ENCODE measurements at places on chromosomes 4 and X.

- no peak for DNase-seq
Measured at GRCh38 chr4:86302251-86302650, 57.6 kb downstream of the MAPK10 start.

DNA sequence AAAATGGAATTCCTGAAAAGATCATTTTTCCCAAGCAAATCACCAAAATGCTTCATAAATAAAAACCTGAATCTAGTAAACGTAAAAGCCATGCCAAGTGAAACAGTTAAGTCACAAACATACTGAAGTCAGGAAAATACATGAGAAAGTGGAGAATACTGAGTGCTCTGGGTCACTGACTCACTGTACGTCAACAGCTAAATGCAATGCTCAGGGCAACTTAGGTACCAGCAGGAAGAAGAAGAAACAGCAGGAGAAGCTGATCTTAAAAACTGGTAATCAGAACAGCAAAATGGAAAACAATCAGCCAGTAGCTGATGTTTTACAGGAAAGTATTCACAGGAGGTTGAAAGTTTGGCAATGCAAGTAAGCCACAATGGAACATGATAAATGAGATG, 252.6 kb upstream of the ETNPPL start:
- no peak for DNase-seq

DNA sequence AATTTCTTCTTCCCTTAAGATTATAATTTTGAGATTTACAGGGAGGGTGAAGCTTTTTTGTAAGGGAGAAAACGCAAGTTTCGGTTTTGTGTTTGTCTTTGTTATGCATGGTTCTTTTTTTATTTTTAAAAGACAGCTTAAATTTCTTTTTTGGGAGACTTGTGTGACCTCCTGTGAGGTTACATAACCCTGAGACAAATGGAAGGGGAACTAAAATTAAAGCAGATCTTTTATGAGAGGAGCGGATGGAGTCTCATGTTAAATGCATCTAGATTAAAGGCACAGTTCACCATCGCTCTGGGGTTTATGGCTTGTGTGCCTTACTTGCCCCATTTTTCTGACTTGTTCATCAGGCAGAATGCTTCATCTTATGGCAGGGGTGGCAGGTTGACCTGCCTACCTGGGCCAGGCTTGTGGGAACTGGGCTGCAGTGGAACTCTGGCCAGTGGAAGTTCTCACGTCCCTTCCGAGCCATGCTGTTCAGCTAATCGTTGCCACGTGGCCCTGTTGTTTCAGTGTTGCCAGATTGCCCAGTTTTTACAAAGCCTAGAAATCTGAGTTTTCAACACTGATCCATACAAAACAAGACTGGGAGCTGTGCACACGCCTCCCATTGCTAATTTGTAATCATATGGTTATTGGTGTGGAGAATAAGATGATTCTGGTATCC, 291.8 kb downstream of the ARHGAP10 start:
- DNase-seq = no peak

DNA sequence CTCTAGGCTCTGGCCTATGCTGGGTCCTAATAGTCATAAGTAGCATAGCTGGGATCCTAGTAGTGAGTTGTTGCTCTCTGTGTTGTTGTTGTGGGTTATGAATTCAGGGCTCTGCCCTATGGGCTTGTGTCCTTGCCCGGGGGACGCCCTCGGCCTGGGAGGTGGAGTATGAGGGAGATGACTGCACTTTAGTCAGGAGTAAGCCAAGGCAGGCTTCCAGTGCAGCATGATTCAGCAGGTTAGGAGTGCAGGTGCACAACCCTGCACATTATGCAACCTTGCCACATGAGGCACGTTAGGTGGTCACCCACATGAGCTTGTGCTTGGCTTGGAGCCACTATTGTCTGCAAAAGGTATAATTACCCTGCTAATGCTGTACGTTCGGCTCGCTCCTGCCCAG, 58.4 kb upstream of the CCDC149 start:
- DNase-seq = no peak

DNA sequence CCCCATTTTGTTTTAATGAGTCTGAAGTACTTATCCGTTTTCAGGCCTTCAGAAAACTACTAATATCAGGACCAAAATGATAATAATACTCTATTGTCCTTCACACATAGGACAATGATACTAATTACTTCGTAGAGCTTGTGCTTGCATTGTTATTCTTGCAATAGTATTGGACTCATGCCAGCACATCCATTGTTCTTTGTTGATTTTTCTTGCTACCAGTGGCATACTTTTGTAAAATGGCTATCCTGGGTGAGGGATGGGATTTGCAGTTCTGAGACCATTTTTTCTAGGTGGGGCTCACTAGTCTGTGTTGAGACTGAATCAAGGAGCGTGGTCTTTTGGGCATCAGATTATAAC, 195.3 kb downstream of the MAML3 start:
- no peak for DNase-seq

Data from GM13977 (cell line).